ENCODE measurements at places on chromosomes 5 and 9. TPM values are rescaled to one million over a fixed set of nuclear protein-coding genes. Genes with fewer than 3 reads are reported as not detected.

Gene HOMER1
- 6.1 TPM for total RNA-seq

Gene CCDC107
- total RNA-seq: 12.4 TPM

Gene NEUROG1
- total RNA-seq: not detected

Gene CXCL14
- total RNA-seq: not detected

Gene KLF4
- total RNA-seq: 60.2 TPM

Gene LCN10
- total RNA-seq: not detected
